ENCODE measurements at places on chromosomes 3 and 15.

DNA sequence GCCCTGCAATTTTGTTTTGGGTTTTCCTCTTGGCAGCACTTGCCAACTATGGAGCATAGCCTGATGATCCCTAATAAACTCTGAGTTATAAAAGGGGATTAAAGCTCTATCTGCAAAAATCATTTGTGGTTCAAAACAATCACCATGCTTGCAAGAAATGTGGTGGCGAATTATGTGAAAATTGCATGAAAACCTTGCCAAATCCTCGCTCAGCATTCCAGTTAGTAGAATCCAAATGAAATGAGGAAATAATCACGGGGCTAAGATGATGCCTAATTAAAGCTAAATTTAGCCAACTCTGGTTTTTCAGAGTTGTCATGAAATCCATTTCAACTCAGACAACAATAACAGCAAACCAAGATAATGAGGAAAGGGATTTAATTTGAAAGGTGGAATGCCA is 73.0 kb upstream of the PROK2 start:
- DNase-seq = no peak

DNA sequence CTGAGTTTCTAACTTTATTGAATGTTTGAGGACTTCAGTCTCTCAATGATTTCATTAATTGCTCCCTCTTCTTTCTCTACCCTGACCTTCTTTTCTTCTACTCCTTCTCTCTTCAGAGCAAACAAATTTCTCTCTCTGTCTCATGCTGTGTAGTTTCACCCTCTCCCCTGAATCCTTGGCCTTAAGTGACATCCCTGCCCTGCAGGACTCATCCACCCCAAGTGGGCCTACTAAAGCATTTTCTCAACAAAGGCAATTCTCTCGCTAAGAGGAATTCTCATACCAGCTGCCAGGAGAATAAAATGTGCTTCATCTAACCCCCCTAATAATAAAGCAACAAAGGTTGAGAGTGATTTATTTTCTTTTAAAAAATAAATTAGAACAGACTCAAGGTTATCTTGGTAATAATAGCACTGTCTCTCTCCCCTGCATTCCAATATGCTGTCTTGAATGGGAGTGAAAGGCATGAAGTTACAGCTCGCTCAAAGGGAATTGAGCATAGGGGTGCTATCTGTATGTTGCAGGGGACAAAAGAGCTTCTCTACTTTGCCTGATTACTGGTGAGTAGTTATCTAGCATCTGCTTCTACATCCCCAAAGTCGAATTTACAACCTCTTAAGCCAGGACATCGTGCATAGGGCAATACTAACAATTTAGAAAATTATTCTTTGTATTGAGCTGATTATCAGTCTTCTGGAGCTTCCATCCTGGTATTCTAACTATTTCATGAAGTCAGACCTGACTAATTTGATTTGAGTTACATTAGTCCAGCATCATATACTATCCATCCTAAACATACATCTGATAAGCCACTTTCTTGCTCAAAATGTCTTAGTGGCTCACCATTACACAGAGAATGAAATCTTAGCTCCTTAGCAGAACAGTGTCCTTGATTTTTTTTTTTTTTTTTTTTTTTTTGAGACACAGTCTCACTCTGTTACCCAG is 76.9 kb upstream of the DNAJC19 start:
- DNase-seq = no peak

DNA sequence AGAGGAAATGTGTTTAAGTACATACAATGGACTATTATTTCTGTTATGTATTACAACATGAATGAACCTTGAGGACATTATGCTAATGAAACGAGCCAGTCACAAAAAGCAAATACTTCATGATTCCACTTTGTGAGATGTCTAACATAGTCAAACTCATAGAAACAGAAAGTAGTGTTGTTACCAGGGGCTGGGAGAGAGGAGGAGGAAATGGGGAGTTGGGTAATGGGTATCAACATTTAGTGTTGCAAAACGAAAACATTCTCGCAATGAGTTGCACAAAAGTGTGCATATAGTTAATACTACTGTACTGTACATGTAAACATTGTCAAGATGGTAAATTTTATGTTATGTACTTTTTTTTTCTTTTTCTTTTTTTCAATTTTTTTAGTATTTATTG is 194.3 kb downstream of the IL5RA start:
- no peak for DNase-seq

DNA sequence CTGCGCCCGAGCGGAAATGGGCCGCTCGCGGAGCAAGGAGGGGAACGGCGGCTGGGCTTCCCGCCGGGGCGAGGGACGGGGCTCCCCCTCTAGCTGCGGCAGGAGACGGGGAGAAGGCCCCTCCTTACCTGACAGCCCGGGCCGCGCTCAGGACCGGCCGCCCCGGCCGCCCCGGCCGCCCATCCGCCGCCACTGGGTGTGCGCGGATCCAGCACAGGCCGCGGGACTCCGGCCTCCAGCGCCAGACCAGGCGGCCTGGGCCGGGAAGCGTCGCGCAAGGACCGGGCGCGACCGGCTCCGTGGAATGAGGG is 296 bp downstream of the TPRA1 start:
- DNase-seq = no peak

- no peak for DNase-seq
Measured at GRCh38 chr3:13161771-13162535, 88.7 kb upstream of the IQSEC1 start.

GRCh38 chr3:141905129-141905528 is 28.7 kb downstream of the ATP1B3 start:
- no peak for DNase-seq

- DNase-seq = no peak
Measured at GRCh38 chr3:94232921-94233320, 170.1 kb downstream of the NSUN3 start.

GRCh38 chr3:60202052-60202726 is 1049.1 kb downstream of the FHIT start:
- DNase-seq = peak; percentile 0

- DNase-seq = peak; percentile 9
Measured at GRCh38 chr15:99486371-99487336, 79.1 kb upstream of the MEF2A start.
